ENCODE measurements at places on chromosomes 1 and 21.

DNA sequence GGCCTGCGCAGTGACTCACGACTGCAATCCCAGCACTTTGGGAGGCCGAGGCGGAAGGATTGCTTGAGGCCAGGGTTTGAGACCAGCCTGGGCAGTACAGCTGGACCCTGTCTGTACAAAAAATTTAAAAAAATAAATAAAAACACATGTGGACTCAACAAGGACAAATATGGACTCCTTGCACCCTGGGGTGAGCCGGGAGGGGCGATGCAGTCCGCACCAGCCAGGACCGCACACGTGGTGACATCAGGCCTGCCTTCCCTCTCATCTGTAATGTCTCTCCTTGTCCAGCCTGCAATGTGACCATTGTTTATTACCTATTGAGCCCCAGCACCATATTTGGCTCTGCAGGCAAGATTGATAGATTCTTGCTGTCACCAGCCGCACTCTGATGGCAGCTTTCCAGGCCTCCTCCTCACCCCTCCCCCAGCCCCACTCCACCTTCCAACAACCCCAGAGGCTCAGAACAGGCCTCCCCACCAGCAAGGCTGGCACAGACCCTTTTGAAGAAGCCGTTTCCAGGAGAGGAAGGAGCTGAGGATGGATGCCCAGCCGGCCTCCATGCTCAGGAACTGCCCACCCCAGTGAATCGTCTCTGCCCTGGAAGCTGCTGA is 55.2 kb downstream of the IRF2BP2 start:
- no peak for DNase-seq

- no peak for DNase-seq
Observed at GRCh38 chr1:29685387-29685786, 449.1 kb downstream of the PTPRU start.

DNA sequence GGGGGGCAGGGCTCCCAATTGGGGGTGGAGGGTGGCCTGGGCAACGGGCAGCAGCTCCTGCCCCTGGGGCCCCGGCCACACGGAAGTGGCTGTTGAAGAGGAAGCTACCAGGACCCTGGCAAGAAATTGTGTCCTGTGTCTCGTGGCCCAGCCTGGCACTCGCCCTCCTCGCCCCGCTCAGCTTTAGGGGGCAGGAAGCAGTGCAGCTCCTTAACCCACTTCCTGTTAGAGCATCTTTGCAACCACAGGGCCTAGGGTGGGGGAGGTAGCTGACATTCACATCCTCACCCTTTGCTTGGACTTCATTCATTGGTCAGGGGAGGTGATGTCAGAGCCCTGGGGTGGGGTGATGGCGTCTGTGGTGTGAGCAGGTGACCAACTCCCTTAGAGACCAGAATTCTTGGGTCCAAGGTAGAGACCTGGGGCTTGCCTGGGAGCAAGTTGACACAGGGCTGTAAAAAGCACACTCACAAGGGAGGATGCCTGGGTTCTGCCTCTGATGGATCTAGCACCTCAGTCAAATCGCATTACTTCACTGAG is at the start of gene ARHGAP30:
ARHGAP30 (minus strand) TSS at position 161 of the 540 bp plus-strand sequence. CDS start 267 bp downstream, outside the sequence.
- DNase-seq, result no peak

GRCh38 chr1:20448671-20449071 is 37.3 kb downstream of the CAMK2N1 start:
- no peak for DNase-seq

GRCh38 chr1:64404202-64404601 is 65.7 kb upstream of the CACHD1 start:
- no peak for DNase-seq

- DNase-seq, result no peak
Observed at GRCh38 chr21:26210614-26211013, 40.0 kb upstream of the APP start.

DNA sequence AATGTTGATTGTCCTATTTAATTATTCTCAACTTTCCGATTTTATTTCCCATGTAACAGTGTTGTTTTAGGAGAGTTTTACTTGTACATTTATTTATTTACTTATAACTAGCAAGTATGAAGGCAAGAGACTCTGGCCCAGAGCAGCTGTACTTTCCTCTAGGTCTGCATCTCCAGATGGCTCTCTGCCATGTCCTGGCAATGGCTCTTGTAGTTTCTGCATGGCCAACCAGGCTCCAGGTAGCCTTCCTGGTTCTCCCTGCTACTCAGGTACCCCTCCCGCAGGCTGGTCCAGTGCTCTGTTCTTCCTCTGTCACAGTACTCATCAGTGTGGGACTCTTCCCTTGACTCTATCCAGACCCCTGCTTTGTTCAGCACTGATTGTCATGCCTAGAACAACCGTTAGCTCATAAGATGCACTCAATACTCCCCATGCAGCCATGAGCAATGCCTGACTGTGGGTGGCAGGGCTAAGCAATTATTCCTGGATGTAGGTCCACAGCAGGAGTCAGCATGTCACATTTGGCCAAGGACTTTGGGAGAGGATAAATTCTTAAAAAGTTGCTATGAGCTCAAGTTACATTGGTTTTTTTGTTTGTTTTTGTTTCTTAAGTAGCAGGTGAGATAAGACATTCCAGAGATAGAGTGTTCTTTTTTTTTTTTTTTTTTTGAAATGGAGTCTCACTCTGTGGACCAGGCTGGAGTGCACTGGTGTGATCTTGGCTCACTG is 10.9 kb upstream of the IL20 start:
- DNase-seq, result no peak

DNA sequence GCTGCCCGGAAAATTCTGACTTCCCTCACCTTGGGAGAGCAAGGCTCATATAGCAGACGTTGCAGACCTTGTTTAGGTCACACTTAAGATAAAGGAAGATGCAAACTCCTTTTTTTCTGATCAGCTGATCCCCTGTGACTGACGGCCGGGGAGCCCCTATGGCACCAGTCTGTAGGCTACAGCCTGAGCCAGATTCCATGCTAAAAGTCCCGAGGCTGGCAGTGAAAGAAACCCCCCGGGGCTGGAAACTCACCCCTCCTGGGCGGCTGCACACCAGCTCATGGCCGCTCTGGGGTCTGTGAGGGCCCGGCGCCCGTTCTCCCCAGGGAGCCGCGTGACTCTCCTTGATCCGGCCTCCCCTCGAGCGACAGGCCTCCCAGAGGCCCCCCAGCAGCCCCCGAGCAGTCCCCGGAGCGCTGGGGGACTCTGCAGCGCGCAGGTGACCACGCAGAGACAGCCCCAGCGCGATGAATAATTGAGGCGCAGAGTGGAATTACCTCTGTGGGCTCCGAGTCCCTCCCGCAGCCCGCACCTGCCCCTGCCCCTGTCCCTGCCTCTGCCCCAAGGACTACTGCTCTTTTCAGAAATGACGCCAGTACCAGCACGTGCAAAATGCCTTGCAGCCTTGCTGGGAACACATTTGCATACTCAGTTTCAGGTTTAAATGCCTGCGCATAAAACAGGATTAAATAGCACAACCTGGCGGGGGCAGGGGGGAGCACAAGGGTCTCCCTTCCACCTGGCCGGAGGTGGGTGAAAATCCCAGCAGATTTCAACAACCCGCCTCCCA is 62.6 kb upstream of the CLDN14 start:
- no peak for DNase-seq

GRCh38 chr1:56220021-56220420 is 359.3 kb downstream of the PLPP3 start:
- DNase-seq, result no peak

DNA sequence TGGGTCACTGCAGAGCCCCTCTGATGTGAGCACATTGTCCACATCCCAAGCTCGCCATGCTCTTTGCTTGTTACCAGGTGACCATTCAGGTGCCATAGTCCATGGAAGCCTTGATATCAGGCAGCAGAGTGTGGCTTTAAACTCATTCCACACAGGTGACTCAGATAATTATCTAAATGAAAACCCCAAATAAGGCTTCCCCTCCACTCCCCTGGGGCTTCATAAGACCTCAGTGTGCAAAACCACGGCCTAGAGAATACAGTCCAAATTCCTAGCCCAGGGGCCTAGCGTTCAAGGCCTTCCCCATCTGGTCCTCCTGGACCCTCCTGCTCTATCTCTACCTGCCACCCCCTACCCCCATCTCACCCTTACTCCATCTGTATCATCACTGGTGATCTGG is 97.1 kb downstream of the ARHGEF10L start:
- DNase-seq, result no peak

GRCh38 chr21:15224346-15225086 is 159.7 kb upstream of the NRIP1 start:
- no peak for DNase-seq

- peak; percentile 29 for DNase-seq
Observed at GRCh38 chr21:15631342-15631741, 98.4 kb upstream of the USP25 start.

GRCh38 chr1:224298346-224299330 is 31.3 kb downstream of the NVL start:
- DNase-seq, result no peak

DNA sequence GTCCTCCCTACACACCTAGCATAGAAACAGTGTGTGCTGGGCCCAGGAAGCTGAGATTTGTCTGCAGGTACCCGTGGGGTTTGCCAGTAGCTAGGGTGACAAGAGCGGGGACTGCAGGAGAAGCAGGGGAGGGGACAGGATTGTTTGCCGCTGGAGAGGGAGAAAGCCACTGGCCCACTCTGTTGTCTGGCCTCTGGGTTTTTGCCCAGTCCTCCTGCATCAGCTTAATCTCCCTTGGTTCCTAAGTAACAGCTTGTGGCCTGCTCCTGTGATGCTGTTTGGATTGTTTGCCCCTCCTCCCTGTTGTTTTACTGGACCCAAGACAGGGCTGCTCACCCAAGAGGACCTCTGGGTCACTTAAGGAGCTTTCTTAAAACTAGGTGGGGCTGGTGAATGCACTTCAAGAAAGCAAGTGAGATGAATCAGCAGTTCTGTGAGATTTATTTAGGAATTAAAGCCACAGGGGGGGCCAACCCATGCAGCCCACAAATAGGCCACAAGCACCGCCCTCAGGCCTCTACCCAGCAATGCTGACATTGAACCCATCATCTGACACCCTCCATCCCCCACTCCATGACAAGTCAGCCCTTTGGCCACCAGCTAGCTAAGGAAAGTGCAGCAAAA is 142.8 kb downstream of the ZZZ3 start:
- no peak for DNase-seq

DNA sequence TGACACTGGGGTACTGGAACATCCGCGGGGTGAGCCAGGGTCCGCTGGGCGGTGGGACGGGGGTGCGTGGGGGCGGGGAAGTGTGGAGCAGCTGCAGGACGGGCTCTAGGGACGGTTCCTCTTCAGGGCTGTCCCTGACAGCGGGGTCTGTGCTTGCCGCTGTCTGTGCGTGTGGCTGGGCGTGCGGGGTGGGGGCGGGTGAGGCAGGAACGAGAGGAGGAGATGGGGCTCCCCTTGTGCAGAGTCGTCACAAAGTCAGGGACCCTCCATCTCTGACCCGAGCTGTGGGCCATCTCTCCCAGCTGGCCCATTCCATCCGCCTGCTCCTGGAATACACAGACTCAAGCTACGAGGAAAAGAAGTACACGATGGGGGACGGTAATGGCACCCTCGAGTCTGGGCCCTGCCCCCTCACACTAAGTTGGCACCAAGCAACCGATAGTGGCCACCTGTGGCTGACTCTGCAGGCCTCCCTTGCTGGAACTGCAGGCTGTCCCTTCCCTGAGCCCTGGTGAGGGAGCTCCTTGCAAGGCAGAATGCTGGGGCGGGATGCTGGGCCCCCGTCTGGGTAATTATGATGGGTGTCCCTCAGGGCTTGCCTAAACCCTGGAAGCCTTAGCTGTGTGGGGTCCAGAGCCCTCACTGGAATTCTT is 392 bp downstream of the GSTM2 start:
- no peak for DNase-seq

- DNase-seq, result no peak
Observed at GRCh38 chr1:204070895-204071294, 2.0 kb upstream of the SOX13 start.

DNA sequence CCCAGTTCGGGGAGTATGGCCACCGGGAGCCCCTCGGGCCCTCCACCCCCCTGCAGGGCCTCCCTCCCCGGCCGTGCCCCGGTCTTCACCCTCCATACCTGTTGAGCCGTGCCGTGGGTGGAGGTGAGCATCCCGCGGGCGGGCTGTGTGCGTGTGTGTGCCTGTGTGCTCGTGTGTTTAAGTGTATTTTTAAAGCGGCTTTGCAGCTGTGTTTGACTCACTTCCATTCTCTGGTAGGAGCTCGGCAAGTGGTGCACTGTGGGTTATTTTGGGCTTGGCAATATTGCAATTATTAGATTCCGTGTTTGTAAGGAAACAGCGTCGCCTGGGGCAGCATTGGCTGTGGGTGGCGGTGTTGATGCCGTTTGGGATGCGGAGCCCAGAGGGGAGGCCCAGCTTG is 20.3 kb upstream of the PLCH2 start:
- no peak for DNase-seq

GRCh38 chr1:56890229-56890628 is 35.6 kb downstream of the C8A start:
- no peak for DNase-seq

GRCh38 chr1:156744786-156745419 is 4.0 kb upstream of the MRPL24 start:
- DNase-seq, result no peak

DNA sequence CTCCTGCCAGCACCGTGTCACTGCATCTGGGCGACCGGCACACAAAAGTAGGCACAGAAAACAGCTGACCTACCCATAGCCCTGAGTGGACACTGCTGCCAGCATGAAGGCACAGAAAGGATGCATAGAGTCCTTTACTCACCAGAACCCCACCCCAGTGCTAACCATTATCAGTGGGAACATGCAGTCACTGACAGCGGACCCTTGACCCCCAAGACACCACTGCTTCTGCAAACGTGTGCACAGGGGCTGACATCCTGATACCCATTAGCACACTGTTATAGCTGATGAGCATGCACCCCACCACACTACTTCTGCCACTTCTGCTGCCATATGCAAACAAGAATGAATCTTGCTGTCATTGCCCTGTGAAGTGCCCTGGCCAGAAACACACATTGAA is 953.0 kb upstream of the NCAM2 start:
- DNase-seq, result no peak

DNA sequence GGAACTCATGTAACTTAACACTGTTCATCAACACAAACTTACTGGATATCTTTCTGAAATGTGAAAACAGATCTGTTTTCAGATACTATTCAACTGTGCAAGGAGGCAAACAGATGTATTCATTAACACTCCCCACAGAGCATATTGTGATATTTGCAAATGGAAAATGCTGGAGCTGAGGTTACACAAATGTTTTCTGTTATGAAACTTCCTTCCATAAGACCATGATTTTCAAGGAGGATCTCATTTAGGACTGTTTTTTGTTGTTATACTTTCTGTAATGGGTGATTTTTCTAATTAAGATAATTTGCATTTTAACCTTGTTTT is 56.1 kb downstream of the GABPA start:
- no peak for DNase-seq

Measured in glomerular endothelial cell (primary cell).